ENCODE measurements at places on chromosomes 3 and 15. TPM values are rescaled to one million over a fixed set of nuclear protein-coding genes. Genes with fewer than 3 reads are reported as not detected.

The LRRC3B gene
- polyA plus RNA-seq: not detected

DNA sequence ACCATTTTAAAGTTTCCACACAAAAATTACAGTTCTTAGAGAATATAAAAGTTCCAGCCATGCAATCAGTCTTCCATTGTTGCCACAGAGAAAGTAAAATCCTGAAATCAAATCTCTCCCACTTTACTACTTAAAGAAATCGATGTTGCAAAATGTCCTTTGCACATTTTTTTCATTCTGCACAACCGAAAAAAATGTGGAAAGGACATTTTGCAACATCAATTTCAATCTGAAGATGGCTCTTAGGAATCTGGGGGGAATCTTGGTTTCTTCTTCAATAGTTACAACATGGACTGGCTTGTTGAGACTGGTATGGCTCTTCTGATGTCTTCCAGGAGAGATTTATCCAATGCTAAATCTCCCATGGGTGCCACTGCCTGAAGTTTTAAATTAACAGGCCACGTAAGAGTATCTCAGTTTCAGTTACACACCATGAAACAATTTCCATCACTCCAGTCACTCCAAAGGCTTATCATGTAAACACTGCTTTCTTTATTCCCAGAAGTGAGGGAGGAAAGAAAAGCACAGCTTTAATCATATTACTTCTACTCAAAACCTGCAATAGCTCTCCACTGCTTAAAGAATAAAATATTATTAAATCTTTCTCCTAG lies 55.8 kb upstream of the CTNNB1 start:
- no peaks in the 10 kb centered on the region for H3K4me1 ChIP-seq
- no peaks in the 10 kb centered on the region for H3K36me3 ChIP-seq
- H3K4me3 ChIP-seq: no peak overlapping the region
- H3K27ac ChIP-seq: no peak overlapping the region

The GPR62 gene
- 0.10 TPM for polyA plus RNA-seq

GRCh38 chr3:186021673-186022362 lies 84.0 kb upstream of the TRA2B start:
- peak overlapping the region; percentile 69 for H3K27ac ChIP-seq
- peak; percentile 16 for DNase-seq
- H3K27me3 ChIP-seq: no peaks in the 10 kb centered on the region
- H3K4me3 ChIP-seq: no peak overlapping the region
- H3K4me1 ChIP-seq: peaks cover 3% of the 10 kb centered on the region

GRCh38 chr3:152051501-152052404 lies 178.3 kb downstream of the SUCNR1 start:
- no peaks in the 10 kb centered on the region for H3K36me3 ChIP-seq
- peak overlapping the region; percentile 53 for H3K27ac ChIP-seq
- H3K4me3 ChIP-seq: no peak overlapping the region
- no peak for DNase-seq
- H3K27me3 ChIP-seq: no peaks in the 10 kb centered on the region
- H3K4me1 ChIP-seq: 0 out of 2 replicates have a peak, but pooled peaks cover 5% of the 10 kb centered on the region

- no peaks in the 10 kb centered on the region for H3K36me3 ChIP-seq
- no peak overlapping the region for H3K27ac ChIP-seq
- H3K4me1 ChIP-seq: no peaks in the 10 kb centered on the region
- DNase-seq: no peak
- H3K4me3 ChIP-seq: no peak overlapping the region
Observed at GRCh38 chr3:43909149-43909548, 218.4 kb downstream of the ABHD5 start.

The INAFM2 gene
- 7.8 TPM for polyA plus RNA-seq

GRCh38 chr15:64314456-64314855 lies 41.5 kb downstream of the CSNK1G1 start:
- no peak overlapping the region for H3K27ac ChIP-seq
- H3K36me3 ChIP-seq: peaks cover 6% of the 10 kb centered on the region
- H3K27me3 ChIP-seq: no peaks in the 10 kb centered on the region
- no peak for DNase-seq
- no peaks in the 10 kb centered on the region for H3K4me1 ChIP-seq
- no peak overlapping the region for H3K4me3 ChIP-seq

- H3K4me3 ChIP-seq: peak overlapping the region; percentile 61
- peaks cover 50% of the 10 kb centered on the region for H3K4me1 ChIP-seq
- H3K36me3 ChIP-seq: peaks cover 8% of the 10 kb centered on the region
- peak overlapping the region; percentile 69 for H3K27ac ChIP-seq
Observed at GRCh38 chr3:126476166-126477060, 722 bp upstream of the ZXDC start.

DNA sequence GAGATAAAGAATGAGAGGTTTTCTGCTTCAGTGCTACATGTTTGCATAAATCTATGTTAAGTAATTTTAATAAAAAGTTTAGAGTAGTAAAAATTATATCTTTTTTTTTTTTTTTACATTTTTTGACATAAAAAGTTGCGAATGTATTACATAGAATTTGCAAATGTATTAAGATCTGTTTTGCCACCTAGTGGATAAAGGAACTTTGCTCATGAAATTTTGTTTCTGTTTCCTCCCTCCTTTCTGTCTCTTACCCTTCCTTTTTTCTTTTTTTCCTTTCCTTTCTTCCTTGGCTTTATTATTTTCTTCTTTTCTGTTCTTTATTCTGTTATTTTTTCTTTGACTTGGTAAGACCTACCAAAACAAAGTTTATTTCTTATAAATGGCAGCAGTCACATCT lies 58.5 kb upstream of the UTS2B start:
- no peak overlapping the region for H3K4me3 ChIP-seq
- H3K36me3 ChIP-seq: peaks cover 58% of the 10 kb centered on the region
- no peaks in the 10 kb centered on the region for H3K27me3 ChIP-seq

All from SK-N-SH (cell line).